Foreskin melanocyte (primary cell): ENCODE measurements at places on chromosomes 1 and 21.

DNA sequence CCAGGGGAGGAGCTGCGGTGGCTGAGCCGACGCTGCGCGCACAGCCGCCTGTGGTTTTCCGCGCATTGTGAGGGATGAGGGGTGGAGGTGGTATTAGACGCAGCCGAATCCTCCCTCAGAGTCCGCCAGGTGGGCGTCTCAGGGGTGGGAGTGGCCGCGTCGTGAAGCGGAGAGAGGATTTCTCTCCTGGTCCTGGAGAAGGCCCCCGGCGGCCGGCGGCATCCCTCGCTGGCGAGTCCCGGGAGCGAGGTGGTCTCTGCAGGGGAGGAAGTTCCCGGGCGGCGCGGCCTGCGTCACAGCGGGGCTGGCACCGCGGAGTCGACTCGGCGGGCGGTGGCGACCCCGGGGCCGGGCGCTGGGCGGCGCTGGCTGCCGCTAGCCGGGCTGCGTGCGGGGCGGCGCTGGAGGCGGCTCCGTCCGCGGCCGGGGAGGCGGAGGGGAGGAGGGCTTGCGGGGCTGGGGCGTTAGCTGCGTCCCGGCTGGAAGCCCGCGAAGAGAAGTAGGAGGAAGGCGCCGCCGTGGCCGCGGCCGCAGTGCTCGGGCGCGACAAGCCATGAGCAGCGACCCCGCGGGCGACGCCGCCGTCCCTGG is at the start of gene LRRC8C:
TSS of gene LRRC8C (plus strand) at position 464 of the 591 bp plus-strand sequence. CDS start 53,354 bp downstream, outside the sequence.
- no peak for DNase-seq

- DNase-seq, result no peak
Observed at GRCh38 chr1:61253059-61253735, 170.8 kb downstream of the NFIA start.

DNA sequence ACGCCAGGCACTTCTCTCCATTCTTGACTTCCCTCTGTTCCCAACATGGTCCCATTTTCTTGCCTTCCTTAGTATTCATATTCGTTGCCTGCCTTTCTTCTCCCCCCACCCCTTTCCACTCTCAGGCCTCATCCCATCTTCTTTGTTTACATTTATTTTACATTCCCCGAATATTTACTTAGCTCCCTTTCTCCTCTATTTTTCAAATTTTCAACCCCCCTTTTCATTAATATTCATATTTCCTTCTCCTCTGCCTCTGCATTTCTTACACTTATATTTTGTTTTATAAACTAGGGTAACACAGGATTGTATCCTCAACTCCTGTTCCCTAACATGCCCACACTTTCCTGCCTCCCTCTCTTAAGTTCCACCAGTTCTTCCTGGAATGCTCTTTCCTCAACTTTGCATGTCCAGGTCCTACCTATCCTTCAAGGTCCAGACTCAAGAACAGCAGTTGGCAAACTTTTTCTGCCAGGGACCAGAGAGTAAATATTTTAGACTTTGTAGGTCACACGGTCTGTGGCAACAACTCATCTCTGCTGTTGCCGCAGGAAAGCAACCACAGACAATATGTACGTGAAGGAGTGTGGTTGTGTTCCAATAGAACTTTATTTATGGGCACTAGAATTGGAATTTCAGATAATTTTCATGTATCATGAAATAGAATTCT is 29.8 kb upstream of the A3GALT2 start:
- no peak for DNase-seq

- DNase-seq, result no peak
Observed at GRCh38 chr1:11470912-11471311, 8.0 kb upstream of the DISP3 start.

GRCh38 chr1:83799594-83799993 is 199.3 kb downstream of the TTLL7 start:
- no peak for DNase-seq

- no peak for DNase-seq
Observed at GRCh38 chr1:151737479-151737878, 16.2 kb downstream of the RIIAD1 start.

- DNase-seq, result no peak
Observed at GRCh38 chr1:202807451-202807925, 733 bp downstream of the KDM5B start.

GRCh38 chr1:68723791-68724190 is 226.9 kb upstream of the DEPDC1 start:
- no peak for DNase-seq

DNA sequence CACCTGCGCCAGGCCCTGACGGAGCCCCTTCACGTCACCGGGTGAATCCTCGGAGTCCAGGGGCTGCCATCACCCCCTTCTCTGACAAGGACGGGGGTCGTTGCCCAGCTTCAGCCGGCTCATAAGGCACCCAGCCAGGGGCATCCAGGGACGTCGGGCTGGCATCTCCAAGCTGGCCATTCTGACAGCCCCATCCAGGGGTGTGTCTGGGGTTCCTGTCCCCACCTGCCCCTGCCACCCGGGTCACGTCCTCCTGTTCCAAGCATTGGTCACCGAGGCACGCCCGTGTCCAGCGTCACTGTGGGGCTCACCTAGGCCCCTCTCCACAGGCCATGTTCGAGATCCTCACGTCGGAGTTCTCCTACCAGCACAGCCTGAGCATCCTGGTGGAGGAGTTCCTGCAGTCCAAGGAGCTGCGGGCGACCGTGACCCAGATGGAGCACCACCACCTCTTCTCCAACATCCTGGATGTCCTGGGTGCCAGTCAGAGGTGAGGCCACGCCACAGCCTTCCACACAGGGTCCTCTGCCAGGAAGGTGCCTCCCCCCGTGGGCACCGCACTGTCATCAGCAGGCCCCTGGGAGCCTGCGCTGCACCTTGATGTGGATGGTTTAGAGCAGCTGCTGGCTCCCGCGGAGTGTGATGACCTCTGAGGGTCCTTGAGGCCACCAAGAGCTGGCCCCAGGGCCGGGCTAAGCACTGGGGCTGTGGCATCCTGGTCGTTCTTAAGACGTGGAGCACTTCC is 14.8 kb downstream of the ARHGEF16 start:
- DNase-seq, result no peak

DNA sequence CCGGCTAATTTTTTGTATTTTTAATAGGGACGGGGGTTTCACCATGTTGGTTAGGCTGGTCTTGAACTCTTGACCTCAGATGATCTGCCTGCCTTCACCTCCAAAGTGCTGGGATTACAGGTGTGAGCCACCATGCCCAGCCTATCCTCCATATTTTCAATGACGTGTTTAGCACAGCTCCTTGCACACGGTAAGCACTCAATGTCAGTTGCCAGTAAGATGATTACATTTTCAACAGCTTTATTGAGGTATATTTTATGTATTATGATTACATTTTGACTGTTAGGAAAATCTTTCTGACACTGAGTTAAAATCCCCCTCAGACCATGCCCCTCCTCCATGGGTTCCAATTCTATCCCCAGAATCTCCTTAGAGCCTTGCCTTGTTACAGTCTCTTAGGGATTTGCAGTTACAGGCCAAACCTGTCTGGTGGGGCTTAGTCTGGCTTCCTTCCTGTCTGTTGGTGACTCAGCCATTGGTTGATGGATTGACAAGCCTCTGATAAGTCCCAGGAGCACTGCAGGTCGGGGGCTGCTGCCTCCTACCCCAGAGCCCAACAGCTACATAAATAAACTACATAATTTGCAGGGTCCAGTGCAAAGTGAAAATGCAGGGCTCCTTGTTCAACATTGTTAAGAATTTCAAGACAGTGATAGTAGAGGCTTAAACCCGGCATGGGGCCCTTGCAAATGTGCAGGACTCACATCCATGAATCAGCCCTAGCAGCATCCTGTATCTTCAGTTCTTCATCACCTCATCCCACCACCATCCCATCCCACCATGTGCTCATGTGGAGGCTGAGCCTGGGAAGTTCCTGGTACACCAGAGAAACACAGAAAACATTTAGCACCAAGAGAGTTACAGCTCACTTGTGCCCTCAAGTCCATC is 23.4 kb downstream of the COA7 start:
- DNase-seq, result no peak

GRCh38 chr1:202861420-202862132 is 27.4 kb downstream of the RABIF start:
- DNase-seq, result peak; percentile 76

DNA sequence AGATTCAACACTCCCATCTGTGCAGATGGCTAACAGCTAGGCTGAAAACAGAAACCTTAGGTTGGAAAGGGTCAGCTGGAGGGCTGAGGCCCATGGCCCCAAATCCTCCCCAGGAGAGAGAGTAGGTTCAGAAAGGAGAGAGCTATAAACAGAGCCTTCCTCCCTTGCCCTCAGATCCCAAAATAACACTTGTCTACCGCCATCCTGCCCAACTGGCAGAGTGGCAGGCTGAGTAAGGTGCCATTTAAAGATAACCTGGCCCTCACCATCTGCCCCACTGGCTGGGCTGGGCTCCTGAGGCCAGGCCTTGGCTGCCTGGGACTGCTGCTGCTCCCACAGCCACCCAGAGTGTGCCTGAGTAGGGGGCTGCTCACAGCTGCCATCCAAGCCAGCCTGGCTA is 4.3 kb upstream of the SHISA4 start:
- no peak for DNase-seq

- DNase-seq, result no peak
Observed at GRCh38 chr1:114482585-114482984, 28.4 kb downstream of the TRIM33 start.

DNA sequence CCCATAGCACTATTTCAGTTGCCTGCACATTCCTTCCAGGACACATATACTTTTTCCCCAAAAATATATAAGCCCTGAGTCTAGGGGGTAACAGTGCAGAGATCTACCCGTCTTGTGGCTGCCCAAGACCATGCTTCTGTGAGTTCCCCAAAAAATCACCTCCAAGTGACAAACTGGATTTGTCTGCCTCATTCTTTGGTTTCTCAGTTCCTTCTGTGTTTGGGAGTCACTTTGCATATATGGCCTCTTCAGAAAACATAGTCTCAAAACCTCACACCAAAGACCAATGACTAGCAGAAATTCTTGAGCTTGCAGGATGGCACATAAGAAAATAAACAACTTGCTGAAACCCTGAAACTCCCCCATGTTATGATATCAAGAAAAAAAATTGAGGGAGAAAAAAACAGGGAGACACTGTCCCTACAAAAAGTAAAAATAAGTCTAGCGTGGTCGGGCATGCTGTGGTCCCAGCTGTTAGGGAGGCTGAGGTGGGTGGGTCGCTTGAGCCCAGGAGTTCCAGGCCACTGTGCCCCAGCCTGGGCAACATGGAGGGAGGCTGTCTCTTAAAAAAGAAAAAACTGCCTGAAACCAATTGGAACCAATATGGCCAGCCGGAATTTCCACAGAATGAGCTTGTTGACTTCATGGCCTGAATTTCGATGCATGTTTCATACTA is 8.0 kb downstream of the JMJD4 start:
- DNase-seq, result no peak

DNA sequence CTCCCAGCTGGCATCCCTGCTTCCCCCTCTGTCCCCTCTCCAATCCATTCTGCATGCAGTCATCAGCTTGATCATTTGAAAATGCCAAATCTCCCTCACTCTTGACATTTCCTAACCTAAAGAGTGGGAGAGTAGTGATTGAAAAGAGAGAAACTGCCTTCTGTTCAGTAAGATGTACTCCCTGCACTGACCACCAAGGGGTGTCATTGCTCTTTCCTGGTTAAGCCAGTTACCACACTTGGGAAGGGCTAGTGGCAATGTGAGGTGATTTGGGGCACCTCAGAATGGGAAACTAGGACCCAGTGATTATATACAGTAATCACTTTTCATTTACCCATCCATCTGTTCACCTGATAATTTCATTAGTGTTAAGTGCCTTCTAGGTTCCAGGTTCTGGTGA is 6.9 kb upstream of the TMEM269 start:
- DNase-seq, result no peak

- no peak for DNase-seq
Observed at GRCh38 chr21:40505244-40505643, 341.7 kb downstream of the DSCAM start.

DNA sequence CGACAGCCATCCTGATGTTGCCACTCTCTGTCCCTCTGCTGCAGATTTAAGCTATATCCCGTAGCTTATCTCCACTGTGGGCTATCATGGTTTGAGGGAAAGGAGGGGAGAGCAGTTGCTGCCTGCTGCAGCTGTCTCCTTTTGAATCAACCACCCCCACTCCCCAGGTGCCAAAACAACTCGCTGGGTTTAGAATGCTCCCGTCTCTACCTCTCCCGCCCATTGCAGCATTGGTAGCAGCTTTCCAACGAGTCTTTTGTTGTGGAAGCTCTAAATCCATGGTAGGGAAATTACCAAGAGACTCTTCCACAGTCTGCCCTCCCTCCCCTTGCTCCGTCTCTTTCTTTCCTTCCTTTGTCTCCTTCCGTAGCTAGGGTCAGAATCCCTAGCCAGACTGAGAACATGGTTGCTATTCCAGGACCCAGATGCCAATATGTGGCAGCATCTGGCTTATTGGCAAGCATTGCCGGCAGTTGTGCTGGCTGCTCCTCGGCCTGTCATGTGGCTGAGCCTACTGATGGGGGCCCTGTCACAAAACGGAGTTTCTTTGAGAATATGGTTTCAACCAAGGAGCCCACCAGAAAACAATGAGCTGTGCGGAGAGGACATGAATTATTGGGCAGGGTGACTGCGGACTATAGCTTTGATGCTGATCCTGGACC is 230.7 kb downstream of the RPS6KC1 start:
- no peak for DNase-seq

- DNase-seq, result no peak
Observed at GRCh38 chr1:179757933-179758332, 14.8 kb downstream of the FAM163A start.

DNA sequence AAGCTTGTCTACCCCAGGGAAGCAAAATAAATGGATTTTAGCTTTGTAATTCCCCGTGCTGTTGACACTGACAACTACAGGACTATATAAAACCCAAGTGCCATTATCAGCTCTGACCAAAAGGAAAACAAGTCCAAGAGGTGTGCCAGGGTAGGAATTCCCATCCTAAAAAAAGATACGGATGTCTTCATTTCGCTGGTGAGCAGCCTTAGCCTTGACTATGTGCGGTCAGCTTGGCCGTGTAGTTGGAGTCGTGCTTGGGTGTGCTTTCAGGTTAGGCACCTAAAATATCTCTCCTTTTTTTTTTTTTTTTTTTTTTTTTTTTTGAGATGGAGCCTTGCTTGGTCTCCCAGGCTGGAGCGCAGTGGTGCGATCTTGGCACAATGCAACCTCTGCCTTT is 28.9 kb upstream of the ACTN2 start:
- no peak for DNase-seq

DNA sequence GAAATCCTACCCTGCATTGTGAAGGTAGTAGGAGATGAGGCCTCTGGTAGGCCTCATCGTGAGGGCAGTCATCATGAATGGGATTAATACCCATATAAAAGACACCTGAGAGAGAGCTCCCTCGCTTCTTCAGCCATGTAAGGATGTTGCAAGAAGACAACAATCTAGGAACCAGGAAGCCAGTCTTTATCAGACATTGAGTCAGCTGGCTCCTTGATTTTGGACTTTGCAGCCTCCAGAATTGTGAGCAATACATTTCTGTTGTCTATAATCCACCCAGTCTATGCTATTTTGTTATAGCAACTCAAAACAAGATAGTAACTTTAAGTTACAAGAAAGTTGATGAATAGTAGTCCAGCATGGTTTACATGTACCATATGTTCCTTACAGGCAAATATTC is 208.5 kb downstream of the KCNT2 start:
- no peak for DNase-seq

- DNase-seq, result no peak
Observed at GRCh38 chr1:118209648-118210047, 24.6 kb upstream of the SPAG17 start.
